ENCODE measurements at places on chromosomes 5 and 9.

DNA sequence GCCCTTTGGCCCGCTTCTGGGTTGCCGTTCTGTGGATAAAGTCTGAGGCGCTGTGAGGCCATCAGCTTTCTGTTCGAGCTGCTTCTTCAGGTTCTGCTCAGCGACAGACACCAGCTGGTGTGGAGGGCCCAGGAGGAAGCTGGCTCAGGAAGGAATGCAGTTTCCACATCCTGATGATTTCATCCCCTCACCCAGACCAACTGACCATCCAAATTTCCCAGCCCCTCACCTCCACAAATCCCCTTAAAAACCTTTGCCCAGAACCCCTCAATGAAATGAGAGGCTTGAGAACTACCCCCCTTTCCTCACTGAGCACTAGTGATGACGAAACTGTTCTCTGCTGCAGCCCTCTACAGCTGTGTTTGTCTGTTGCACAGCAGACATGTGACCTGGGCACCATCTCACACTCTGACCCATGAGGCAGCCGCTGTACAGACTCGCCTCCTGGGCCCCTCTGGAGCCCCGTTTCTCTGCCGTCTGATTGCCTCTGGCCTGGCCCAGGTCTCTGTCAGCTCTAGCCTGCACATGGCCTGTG, 45.4 kb downstream of the SPATA31C2 start:
- DNase-seq, result no peak

DNA sequence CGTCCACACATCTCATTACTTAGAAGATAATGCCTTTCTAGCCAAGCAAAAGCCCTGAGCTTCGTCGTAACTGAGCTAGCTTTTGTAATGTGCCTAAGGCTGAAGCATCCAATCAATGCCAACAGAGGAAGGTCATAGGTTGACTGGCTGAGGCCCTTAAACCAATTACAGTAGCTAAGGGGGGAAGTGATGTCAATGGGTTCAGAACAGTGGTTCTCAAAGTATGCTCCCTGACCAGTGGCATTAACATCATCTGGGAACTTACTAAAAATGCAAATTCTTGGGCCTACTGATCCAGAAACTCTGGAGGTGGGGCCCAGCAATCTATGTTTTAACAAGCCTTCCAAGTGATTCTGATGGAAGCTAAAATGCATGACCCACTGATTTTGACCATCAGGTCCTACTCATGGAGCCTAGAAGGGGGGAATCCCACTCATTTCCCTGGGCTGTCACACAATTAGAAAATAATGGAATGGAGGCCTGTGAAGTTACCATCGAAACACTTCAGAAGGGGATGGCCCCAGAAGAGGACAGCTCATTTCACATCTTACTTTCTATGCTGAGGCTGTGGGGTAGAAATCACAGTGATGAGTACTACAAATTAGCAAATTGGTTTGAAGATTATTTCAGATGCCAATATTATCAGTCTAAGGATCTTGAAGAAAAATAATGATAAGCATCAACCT, 4.8 kb upstream of the VLDLR start:
- DNase-seq, result no peak

DNA sequence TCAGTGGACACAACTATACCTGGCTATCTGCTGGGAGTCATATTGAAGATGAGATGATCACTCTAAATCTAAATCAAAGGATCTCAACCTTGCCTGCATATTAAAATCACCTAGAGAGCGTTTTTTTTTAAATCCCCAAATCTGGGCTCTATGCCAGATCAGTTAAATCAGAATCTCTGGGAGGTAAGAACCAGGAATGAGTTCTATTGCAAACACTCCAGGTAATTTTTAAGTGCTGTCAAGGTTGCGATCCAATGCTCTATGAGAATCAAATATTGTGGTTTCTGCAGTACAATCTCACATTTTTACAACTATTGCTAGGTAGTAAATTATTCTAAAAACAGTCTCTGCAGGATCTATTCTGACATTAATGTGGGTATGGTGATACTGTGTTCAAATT, 202.3 kb upstream of the OR13F1 start:
- no peak for DNase-seq

DNA sequence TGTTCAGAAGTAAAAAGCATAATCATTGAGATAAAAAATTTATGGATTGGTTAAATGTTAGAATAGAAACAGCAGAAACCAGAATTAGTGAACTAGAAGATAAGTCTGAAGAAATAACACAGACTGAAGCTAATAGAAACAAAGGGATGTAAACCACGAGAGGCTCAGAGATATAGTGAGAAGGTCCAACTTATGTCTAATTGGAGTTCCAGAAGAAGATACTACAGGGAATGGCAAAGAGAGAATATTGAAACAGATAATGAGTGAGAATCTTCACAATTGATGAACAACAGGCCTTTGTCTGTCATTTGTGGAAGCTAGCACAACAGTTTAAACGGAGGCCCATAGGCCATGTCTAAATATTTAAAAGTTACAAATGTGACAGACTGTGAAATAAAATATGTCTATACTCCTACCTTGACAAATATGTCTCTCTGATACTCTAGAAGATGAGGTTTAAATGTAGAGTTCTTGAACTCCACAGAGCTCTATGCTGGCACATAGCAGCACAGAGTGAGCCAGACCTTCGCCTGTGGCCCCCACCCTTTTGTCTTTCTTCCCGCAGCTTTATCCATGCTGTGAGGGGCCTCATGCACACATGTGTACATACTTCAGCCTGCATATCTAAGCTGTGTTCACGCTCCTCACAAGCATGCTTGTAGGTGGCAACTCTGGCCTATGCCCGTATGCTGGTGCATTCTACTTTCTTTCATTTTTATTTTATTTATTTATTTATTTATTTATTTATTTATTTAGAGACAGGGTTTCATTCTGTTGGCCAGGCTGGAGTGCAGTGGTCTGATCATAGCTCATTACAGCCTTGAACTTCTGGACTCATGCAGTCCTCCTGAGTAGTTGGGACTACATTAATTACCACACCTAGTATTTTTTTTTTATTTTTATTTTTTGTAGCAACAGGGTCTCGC, 45.0 kb upstream of the ABL1 start:
- no peak for DNase-seq

- no peak for DNase-seq
These were observed 182.6 kb upstream of the ELL2 start for GRCh38 chr5:96144289-96144688.

GRCh38 chr5:90530736-90531487, 1.5 kb upstream of the LYSMD3 start:
- no peak for DNase-seq

GRCh38 chr5:73740274-73740790, 114.3 kb downstream of the ARHGEF28 start:
- no peak for DNase-seq

- no peak for DNase-seq
These were observed 2.9 kb upstream of the NPDC1 start for GRCh38 chr9:137048655-137049543.

DNA sequence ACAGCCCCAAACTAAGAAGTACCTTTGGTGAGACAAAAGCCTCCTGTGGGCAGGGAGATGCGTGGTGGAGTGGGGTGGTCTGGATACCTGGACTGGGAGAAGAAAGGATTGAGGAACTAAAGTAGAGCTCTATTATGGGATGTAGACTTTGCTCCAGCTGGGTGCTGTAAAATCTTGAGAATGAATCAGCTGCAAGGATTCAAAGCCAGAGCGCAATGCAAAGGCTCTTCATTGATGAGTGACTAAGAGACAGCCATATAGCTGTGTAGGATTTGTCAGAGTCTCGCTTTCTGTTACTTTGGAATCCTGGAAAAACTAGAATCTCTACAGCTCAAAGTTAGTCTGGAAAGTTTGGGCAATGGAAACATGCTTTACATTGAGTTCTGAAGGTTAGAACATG, 159.9 kb downstream of the TAF11L14 start:
- DNase-seq, result no peak

GRCh38 chr9:79604921-79605562, 33.3 kb downstream of the TLE4 start:
- DNase-seq, result no peak

- no peak for DNase-seq
These were observed 621 bp downstream of the NR6A1 start for GRCh38 chr9:124770359-124771020.

- no peak for DNase-seq
These were observed 228.9 kb downstream of the KIAA0825 start for GRCh38 chr5:94389515-94389899.

DNA sequence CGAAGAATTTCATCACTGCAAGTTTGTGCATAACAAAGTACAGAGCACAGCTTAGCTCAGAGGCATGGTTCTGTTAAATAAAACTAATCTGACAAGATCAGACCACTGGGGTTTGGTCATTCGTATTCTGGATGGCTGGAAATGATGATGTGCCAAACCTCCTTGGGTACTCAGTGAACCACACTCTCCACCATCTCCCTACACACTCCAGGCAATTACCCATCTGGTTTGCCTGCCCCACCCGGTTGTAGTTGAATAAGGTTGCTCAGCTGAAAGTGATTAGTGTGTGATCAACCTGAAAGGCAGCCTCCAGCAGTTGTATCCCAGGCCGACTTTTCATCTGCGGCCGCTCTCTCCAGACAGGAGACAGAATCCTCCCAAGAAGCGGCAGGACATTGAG, 371.4 kb downstream of the TLE1 start:
- DNase-seq, result no peak

DNA sequence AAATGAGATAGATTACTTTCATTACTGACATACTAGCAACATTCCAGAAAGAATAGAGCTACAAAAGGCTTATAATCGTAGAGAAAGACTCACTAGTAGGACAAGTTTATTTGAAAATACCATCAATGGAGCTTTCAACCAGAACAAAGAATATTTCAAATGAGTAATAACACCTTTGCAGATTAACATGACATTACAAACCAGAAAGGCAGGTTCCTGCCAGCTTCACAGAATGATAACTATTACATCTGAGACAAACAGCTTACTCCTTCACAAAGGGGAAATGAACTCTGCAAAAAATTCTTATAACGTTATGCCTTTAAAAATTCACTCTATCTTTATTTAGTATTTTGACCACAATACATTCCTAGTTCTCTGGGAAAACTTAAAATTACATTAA, 103.1 kb downstream of the EPB41L4A start:
- no peak for DNase-seq

DNA sequence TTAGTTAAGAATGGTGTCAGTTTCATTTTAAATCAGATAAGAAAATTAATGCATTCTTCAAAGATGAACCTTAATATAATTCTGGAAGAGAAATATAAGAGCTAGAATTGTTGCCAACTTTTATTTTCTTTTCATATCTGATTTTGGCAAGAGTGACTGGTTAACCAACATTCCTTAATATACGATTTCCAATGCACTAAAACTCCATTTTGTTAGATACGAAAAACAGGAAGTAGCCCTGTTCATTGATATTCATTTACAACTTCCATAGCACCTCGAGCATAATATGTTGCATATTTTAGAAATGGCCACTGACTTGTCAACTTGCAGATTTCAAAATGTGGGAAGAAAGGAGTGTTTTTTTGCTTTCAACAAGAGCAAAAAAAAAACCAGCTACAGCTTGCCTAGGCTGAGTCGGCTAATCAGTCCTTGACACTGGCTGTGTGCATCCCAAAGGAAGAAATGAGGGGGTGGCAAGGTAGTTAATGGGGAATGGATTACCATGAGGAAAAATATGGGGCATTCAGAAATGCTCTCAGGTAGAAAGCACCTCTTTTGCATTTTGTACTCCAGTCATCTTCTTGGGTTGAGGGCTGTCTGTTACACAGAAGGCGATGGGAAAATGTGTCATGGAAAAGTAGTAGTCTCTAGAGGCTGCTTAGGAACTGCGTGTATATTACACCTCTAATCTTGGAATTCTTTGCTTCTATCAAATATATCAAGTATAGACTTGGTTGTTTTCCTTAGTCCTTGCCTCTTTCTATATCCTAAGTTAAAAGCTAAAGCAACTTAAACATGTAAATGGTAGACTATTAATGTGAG, 3.9 kb downstream of the MAP3K1 start:
- no peak for DNase-seq

- DNase-seq, result no peak
These were observed 81.5 kb downstream of the RGS3 start for GRCh38 chr9:113545068-113545467.

GRCh38 chr9:116152941-116153764, 438 bp upstream of the PAPPA start:
- DNase-seq, result peak; percentile 69

DNA sequence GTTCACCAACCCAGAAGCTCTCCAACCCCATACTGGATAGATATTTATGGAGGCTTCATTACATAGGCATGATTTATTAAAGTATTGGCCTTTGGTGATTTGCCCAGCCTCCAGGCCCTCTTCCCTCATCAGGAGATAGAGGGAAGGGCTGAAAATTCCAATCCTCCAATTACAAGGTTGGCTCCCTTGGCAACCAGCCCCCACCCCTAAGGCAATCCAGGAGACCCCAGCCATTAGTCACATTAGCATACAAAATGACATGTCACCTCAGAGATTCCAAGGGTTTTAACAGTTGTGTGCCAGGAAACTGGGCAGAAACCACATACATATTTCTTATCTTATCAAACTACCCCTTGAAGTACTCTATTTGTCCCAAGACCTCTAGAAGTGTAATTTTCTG, 210.0 kb downstream of the HINT1 start:
- DNase-seq, result no peak

DNA sequence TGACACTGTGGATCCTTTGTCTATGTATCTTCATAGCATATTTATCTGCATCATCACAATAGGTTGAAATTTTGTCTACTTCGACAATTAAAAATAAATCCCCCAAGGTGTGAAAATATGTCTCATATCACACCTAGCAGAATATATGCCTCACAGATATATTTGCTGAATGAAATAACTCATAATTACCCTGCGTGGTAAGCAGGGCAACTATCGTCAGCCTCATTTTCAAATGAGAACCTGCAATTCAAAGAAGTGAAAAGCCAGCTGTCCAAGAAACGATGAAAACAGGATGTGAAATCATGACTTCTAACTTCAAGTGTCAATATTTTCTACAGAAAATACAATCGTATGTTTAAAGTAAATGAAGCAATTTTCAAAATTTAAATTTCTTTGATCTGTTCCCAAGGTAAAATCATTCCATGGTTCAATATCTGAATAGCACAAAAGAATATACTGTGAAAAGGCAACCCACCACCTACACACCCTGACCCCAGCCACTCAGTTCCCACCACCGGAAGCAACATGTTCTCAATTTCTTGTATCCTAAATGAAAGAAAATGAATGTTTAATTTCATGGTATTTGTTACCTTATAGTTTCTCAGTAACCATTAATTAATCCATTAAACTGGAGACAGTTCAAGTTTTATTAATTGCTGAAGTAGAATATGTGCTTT, 57.1 kb downstream of the TBCA start:
- DNase-seq, result no peak

GRCh38 chr5:121313886-121314285, 537.8 kb upstream of the FTMT start:
- DNase-seq, result no peak

- no peak for DNase-seq
These were observed 546.8 kb upstream of the ZNF608 start for GRCh38 chr5:125293223-125293622.

GRCh38 chr9:75061169-75061568, 26.8 kb downstream of the NMRK1 start:
- no peak for DNase-seq

GRCh38 chr5:82106756-82107155, 134.9 kb downstream of the ATG10 start:
- peak; percentile 9 for DNase-seq

Data from fibroblast of the conjunctiva (primary cell).